ENCODE measurements at places on chromosomes 13 and 19.

DNA sequence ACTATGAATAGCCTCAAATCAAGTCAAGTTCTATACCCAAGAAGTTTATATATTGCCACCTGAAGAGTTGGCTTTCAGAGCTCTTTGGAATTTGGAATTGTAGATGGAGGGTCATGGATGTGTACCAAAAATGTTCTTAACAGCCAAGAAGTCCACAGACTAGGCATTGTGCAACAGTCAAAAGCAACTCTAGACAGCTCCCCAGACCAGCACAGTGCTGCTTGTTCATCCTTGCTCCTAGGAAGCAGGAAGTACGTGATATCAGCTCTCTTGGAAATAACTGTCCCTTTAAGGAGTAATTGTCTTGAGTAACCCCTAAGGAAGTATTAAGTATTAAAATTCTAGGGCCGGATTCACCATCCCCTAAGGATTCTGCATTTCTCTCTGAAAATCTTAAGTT is 30.7 kb upstream of the IL17D start:
- no peak for DNase-seq

DNA sequence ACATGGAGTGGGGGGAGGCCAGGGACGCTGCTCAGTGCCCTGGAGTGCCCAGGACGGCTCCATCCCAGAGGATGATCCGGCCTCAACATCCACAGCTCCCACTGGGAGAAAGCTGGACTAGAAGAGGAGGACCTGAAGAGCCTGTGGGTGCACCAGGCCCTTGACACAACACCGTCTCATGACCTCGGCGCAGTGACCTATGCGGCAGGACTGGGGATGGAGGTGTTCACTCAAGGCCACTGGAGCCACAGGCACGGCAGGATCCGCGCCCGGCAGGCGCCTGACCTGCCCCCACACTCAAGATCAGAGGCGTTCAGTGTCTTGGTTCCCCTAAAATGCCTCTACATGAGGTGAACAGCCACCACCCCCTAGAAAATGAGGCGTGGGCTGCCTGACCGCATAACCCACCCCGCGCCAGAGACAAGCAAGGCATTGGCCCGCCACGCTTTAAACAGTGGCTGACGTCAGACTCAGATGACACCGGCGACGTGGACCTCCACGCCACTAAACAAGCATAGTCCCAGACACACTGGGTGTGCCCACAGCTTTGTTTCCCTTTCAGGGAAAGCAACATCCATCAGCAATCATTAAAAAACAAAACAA is 8.0 kb downstream of the SGTA start:
- DNase-seq: no peak

DNA sequence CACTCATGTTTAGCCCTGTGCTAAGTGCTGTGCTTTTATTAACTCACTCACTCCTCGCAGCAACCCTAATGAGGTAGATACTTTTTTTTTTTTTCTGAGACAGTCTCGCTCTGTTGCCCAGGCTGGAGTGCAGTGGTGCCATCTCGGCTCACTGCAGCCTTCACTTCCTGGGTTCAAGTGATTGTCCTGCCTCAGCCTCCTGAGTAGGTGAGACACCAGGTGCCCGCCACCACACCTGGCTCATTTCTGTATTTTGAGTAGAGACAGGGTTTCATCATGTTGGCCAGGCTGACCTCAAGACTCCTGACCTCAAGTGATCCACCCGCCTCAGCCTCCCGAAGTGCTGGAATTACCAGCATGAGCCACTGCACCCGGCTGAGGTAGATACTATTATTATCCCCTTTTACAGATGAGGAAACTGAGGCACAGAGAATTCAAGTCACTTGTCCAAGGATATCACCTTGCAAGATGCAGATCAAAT is 2.5 kb downstream of the ITPKC start:
- DNase-seq: no peak

GRCh38 chr19:41083516-41083915 is 4.7 kb upstream of the CYP2A13 start:
- DNase-seq: no peak

- no peak for DNase-seq
These were observed 16.6 kb downstream of the ADGRL1 start for GRCh38 chr19:14189415-14189814.

GRCh38 chr19:17289489-17289888 is 7.8 kb downstream of the ANKLE1 start:
- peak; percentile 85 for DNase-seq

- DNase-seq: peak; percentile 64
These were observed 748.2 kb upstream of the SLITRK1 start for GRCh38 chr13:84630476-84630875.

DNA sequence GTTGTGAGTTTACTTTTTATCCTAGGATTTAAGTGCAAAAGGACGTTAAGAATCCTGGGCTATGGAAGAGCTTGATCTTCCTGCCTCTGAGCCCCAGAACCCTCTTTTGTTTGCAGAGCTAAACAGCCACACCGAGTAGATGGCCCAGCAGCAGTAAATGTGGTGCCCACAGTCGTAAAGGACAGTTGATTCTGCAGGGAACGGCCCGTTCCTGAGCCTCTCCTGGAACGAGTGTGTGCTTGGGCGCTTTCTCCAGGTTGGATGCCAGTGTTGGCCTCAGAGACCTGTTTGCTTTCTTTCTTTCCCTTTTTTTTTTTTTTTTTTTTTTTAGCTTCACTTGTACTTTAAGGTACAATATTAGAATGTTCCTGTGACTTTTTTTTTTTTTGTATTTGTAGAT is 41.7 kb downstream of the SPATA13 start:
- no peak for DNase-seq

DNA sequence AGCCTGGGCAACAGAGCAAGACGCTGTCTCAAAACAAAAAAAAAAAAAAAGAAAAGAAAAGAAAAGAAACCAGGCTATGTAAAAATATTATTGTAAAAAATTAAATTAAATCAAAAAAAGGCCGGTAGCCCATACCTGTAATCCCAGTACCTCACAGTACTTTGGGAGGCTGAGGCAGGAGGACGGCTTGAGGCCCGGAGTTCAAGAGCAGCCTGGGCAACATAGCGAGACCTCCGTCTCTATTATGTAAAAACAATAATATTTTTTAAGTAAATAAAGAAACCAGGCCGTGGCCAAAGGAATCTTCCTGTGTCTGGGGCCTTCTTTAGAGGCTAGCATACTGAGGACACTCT is 770 bp upstream of the CAPNS1 start:
- no peak for DNase-seq

GRCh38 chr19:33152176-33152575 is 20.3 kb downstream of the WDR88 start:
- no peak for DNase-seq

- DNase-seq: no peak
These were observed 58.9 kb upstream of the C1QTNF9 start for GRCh38 chr13:24250376-24251057.
